ENCODE measurements at places on chromosomes 2 and 18. TPM values are rescaled to one million over a fixed set of nuclear protein-coding genes. Genes with fewer than 3 reads are reported as not detected.

GRCh38 chr2:208673631-208674030 lies 267.0 kb downstream of the PTH2R start:
- DNase-seq, result no peak
- no peaks in the 10 kb centered on the region for H3K36me3 ChIP-seq
- H3K27ac ChIP-seq, result no peak overlapping the region
- H3K4me1 ChIP-seq, result no peaks in the 10 kb centered on the region
- no peaks in the 10 kb centered on the region for H3K27me3 ChIP-seq

The C2orf81 gene
- total RNA-seq, result 14.4 TPM

DNA sequence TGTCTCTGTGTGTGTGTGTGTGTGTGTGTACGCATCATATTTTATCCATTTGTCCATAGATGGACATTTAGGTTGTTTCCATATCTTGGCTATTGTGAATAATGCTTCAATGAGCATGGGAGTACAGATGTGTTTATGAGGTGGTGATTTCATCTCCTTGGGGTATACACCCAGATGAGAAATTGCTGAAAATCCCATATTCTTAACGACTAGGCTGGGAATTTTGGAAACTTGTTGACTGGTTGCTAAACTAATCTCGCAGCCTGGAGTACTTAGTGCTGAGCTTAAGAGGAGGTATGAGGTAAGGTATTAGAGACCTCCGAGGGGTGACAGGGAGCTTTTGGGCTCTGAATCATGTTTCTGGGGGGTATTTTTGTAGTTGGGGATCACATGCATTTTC lies 66.0 kb upstream of the SPRED2 start:
- no peak for DNase-seq
- no peaks in the 10 kb centered on the region for H3K36me3 ChIP-seq
- no peaks in the 10 kb centered on the region for H3K27me3 ChIP-seq

DNA sequence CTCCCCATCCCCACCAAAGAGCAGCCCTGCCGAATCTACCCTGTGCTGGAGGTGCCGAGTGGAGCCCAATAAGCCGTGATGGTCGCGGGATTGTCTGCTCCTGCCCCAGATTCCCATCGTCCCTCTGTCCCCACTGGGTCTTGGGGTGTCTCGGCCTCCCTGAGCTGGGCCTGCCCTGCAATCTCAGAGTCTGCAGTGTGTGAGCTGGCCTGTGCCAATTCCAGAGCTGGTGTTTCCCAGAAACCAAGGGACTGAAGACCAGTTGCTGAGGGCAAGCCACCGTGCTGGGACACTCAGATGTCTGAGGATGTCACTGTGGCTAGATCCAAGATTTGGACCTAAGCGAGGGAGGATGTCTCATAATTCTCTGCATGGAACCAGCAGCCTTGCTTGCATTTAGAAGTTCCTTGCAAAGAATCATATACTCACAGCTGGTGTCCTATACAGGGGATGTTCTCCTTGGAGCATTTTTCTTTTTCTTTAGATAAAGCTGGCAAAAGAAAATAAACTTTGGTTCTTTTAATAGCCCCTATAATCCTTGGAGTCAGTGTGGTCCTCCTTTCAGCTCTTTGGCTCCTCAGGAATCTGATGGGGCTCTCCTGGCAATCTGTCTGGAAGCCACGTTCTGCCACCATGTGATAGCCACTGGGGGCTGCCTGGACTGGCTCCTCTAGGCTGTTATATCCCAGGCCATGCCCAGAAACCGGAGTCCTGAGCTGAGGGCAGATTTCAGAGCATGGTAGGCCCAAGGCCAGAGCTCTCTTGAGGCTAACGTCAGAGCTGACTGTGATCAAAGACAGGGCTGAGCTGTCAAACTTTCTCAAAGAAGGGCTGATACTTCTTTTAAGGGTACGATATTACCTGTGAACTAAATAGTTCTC lies 140.1 kb upstream of the HAAO start:
- no peak for DNase-seq
- H3K27me3 ChIP-seq, result no peaks in the 10 kb centered on the region
- no peak overlapping the region for H3K27ac ChIP-seq
- H3K36me3 ChIP-seq, result no peaks in the 10 kb centered on the region
- H3K4me1 ChIP-seq, result peaks cover 47% of the 10 kb centered on the region

DNA sequence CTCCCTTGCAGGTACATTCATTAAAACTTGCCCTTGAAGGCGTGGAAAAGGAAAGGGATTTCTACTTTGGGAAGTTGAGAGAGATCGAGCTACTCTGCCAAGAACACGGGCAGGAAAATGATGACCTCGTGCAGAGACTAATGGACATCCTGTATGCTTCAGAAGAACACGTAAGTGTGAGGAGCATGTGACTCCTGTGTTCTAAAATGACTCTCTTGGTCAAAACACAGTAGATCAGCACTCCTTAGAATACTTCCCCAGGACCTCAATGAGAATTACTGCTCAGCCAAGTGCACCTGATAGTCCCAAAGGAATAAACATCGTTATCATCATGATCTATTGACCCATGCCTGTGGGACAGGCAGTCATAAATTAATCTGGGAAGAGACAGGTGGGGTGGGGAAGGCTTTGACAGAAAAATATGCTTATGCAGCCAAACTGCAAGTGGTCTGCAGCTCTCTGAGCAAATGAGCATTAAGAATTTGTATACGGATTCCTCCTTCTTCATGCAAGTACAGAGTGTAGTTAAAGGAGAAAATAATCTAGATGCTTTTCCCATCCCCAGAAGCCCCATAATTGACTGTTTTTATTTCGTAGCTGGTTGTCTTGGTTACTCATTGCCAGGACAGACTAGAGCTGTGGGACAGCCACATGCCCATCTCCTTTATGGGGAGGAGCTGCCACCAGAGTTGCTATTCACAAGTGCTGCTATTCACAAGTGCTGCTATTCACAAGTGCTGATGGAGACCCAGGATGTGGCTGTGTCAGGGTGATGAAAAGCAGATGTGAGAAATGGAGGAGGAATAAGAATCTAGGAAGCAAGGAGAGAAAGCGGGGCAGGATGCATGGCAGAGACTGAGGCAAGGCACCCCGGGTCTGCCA lies 91.0 kb downstream of the MAPRE2 start:
- H3K27me3 ChIP-seq, result no peaks in the 10 kb centered on the region
- no peak for DNase-seq
- no peaks in the 10 kb centered on the region for H3K36me3 ChIP-seq
- peak overlapping the region; percentile 23 for H3K27ac ChIP-seq
- no peaks in the 10 kb centered on the region for H3K4me1 ChIP-seq

DNA sequence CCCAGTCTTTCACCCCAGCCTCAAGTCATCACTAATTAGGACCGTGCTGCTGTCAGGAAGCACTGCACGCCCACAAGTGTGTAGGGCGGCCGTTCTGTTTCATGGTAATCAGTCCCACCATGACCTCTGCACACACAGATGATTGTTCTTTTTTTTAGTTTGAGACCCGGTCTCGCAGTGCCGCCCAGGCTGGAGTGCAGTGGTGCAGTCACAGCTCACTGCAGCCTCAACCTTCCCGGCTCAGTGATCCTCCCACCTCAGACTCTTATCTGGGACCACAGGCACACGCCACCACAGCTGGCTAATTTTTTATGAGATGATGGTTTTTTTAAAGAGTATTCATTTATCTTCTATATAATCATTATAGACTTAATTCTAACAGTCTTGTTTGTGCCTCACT lies 1.8 kb upstream of the IAH1 start:
- H3K27ac ChIP-seq, result no peak overlapping the region
- DNase-seq, result no peak
- H3K27me3 ChIP-seq, result no peaks in the 10 kb centered on the region
- H3K36me3 ChIP-seq, result peaks cover 46% of the 10 kb centered on the region
- H3K4me1 ChIP-seq, result no peaks in the 10 kb centered on the region

The IL36A gene
- not detected for total RNA-seq
